ENCODE measurements at places on chromosomes 7 and 10. TPM values are rescaled to one million over a fixed set of nuclear protein-coding genes. Genes with fewer than 3 reads are reported as not detected.

Gene AGAP6
- 8.2 TPM for polyA plus RNA-seq

Gene EXOC4
- polyA plus RNA-seq = 8.8 TPM

Gene OIT3
- not detected for polyA plus RNA-seq

GRCh38 chr10:48236199-48236621 is 38.3 kb downstream of the FRMPD2 start:
- no peak for DNase-seq
- no peaks in the 10 kb centered on the region for H3K27me3 ChIP-seq
- H3K36me3 ChIP-seq = no peaks in the 10 kb centered on the region
- H3K4me1 ChIP-seq = no peaks in the 10 kb centered on the region
- no peak overlapping the region for H3K4me3 ChIP-seq

GRCh38 chr7:5528815-5529442 is 105.3 kb upstream of the TNRC18 start:
- H3K36me3 ChIP-seq = peaks cover 26% of the 10 kb centered on the region
- no peak for DNase-seq
- no peaks in the 10 kb centered on the region for H3K27me3 ChIP-seq

- H3K36me3 ChIP-seq = no peaks in the 10 kb centered on the region
- H3K27me3 ChIP-seq = peaks cover 42% of the 10 kb centered on the region
- no peak overlapping the region for H3K27ac ChIP-seq
- H3K4me3 ChIP-seq = peak overlapping the region; percentile 45
Measured at GRCh38 chr10:22476601-22477321, 131.5 kb downstream of the SPAG6 start.

Data from heart left ventricle (tissue), 16 donors.